Myocyte (in vitro differentiated cells): ENCODE measurements at places on chromosomes 11 and 22. TPM values are rescaled to one million over a fixed set of nuclear protein-coding genes. Genes with fewer than 3 reads are reported as not detected.
A peak's percentile ranks its signal among the peaks of the same experiment; 100 is the strongest.

Gene CBLIF
- total RNA-seq = not detected in 2 replicates

GRCh38 chr11:17575431-17576425 is 28.7 kb downstream of the OTOG start:
- DNase-seq = no peak

- DNase-seq = peak; percentile 9
Observed at GRCh38 chr11:9203691-9204311, 61.3 kb downstream of the DENND5A start.

Gene CLCF1
- 3.3 and 6.8 TPM in 2 replicates for total RNA-seq

Gene KDM4E
- not detected in 2 replicates for total RNA-seq

GRCh38 chr11:92838759-92839310 is 130.6 kb upstream of the MTNR1B start:
- peak; percentile 25 for DNase-seq

Gene PRAME
- total RNA-seq = not detected in 2 replicates

- DNase-seq = no peak
Observed at GRCh38 chr11:75289511-75289760, 48.9 kb downstream of the TPBGL start.

Gene OR52H1
- not detected in 2 replicates for total RNA-seq

- no peak for DNase-seq
Observed at GRCh38 chr22:35337932-35338331, 38.2 kb downstream of the TOM1 start.

Gene H19
- total RNA-seq = 9,050 and 10,998 TPM in 2 replicates

DNA sequence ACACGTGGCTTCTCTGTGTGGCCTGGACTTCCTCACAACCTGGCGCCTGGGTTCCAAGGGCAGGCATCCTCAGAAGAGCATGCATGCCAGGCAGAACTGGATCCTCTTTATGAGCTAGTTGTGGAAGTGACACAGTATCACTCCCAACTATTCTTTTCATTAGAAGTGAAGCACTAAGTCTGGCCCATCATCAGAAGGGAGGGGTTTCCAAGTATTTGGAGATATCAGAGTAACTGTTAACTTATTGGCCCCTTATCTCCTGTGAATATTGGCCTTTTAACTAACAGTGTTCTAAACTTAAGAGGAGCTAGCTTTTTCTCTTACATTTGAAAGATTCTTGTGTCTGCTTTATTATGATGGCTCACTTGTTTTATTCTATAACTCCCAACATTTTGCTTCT is 35.5 kb downstream of the FDX1 start:
- no peak for DNase-seq

Gene ZC3H7B
- 44.3 and 49.7 TPM in 2 replicates for total RNA-seq

DNA sequence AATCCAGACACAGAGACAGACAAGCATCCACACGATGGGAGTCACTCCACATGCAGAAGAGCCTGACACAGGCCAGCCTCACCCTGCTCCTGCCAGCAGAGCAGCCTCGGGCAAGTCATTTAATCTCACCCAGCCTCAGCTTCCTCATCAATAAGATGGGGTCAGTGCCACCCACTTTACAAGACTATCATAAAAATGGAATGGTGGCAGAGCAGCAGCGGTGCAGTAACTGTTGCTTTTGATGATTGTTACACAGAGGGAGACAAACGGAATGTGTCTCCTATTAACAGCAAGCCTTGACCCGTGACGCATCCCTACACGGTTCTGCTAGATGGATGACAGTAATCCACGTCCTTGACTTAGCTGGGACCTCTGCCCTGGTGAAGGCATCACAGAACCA is 26.0 kb upstream of the ARFGAP3 start:
- no peak for DNase-seq

DNA sequence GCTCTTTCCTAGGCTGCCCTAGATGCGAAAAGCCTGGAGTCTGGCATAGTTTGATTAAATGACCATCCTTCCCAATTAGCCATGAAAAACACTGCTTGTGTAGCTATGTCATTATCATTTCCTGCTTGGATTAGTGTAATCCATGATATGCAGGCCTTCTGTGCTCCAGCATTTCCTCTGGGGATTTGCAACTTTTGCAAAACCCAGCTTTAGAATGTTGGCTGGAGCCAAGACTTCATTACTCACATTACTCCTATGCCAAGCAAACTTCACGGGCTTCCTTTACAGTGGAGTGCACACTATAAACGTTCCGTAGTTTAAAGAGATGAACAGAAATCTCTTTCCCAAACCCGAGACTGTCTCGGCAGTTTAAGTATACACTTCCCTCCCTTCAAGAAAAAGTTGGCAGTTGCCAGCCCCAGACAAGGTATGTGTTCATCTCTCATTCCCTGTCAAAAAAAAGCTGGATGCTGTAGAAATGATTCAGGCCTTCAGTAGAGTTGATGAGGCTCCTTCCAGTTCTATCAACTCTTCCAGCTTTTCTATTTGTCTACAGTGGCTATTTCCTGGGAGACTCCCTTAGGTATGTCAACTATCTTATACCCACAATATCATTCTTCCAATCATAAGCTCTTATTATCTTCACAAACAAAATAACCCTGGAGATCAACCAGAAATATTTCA is 180.0 kb downstream of the MAML2 start:
- peak; percentile 66 for DNase-seq

DNA sequence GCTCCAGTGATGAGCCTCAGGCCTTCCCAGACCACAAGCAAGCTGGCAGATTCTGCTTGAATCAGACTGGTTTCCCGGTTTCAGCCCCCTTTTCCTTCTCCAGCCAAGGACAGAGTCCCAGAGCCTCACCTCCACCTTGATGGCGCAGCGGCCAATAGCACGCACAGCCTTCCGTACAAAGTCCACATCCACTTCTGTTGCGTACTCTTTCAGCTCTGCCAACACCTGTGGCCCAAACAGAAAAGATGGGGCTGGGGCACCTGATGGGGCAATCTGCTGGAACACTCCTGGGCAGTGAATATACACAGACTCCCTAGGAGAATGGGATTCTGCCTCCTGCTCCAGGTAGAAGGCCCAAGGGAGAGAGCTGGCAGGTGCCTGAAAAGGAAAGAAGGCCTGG is 35.5 kb upstream of the RASL10A start:
- DNase-seq = no peak

GRCh38 chr22:38569972-38570778 is at the start of gene DMC1:
DMC1 (minus strand) TSS chr22:38570183; CDS start chr22:38568256, 1,927 bp downstream.
- DNase-seq = peak; percentile 86

- no peak for DNase-seq
Observed at GRCh38 chr11:3095712-3096361, 38.6 kb upstream of the CARS1 start.

GRCh38 chr11:127651175-127651887 is 650.8 kb upstream of the KIRREL3 start:
- DNase-seq = peak; percentile 12

Gene OR10A4
- total RNA-seq = not detected in 2 replicates

DNA sequence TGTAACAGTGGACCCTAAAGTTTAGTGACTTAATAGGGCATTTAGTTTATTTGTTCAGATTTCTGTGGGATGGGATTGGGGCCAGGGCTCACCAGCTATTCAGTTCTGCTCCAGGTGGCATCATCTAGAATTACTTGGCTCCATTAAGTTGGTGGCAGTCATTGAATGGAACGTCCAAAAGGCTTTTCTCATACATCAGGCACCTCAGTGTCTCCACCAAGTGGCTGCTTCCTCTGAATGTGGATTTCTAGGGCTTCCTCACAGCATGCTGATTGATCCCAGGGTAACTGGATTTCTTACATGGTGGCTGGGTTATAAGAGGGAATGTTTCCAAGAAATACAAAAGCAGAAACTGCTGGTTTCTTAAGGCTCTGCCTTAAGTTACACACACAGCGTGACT is 34.7 kb downstream of the USP47 start:
- peak; percentile 29 for DNase-seq

- no peak for DNase-seq
Observed at GRCh38 chr22:48425091-48425506, 1402.6 kb downstream of the BRD1 start.

- DNase-seq = no peak
Observed at GRCh38 chr11:15621565-15621964, 506.8 kb downstream of the INSC start.
